Urinary bladder (tissue), 4 donors: ENCODE measurements at places on chromosomes 7 and 10. TPM values are rescaled to one million over a fixed set of nuclear protein-coding genes. Genes with fewer than 3 reads are reported as not detected.

- no peak for DNase-seq
Measured at GRCh38 chr10:67471022-67471421, 225.0 kb downstream of the CTNNA3 start.

- DNase-seq: no peak
Measured at GRCh38 chr7:64544010-64544409, 18.9 kb downstream of the ZNF680 start.

DNA sequence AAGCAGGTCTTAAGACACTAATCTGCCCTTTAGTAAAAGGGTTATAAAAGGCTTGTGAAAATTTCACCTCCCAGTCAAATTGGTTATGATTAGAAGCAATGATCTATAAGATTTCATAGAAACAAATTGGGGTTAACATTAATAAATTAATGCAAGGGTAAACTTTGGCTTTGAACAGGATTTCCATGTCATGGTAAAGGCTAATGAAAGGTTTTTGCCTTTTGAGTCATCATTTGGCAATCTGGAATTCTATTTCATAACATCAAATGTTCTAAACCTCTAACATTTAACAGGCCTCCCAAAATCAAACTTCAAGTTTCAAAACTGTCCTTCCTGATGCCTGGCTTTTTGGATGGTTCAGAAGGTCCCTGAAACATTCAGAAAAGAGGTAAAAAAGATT lies 62.4 kb downstream of the COA1 start:
- no peak for DNase-seq

- no peak for DNase-seq
Measured at GRCh38 chr10:97462309-97462708, 16.3 kb downstream of the ZDHHC16 start.

DNA sequence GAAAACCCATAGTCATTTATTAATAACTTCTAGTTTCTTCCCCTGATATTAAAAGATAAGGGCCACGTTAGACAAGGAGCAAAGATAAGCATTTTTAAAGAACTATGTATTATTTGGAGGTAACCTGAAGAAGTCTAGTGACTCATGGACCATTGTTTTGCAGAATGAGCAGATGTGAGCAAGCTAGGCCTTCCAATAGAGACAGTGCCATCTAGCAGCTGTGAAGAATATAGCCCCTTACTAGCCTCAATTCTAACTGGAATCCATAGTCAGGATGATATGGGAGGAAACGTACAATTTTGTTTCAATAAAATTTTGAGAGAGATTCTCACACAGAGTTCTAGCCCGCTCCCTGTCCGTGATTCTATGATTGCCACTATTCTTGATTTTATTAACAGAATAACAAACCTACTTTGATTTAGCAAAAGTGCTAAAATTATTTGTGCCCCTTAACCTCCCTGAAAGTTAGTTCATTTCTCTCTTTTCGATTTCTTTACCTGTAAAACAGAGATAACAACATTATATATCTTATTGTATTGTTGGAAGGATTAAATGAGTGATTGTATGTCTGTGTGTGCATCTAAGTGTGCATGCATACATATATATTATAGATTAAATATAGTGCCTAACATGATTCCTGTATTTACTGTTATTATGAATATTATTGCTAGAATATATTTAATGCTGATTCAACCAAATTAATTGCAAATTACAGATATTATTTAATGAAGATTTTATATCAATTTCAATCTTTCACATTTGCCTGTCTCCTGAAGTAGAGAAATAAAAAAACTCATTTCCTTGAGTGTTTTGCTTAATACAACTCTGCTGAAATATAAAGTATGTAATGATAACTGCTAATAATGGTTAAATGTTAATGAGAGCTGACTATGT lies 22.7 kb downstream of the FAM237B start:
- no peak for DNase-seq

DNA sequence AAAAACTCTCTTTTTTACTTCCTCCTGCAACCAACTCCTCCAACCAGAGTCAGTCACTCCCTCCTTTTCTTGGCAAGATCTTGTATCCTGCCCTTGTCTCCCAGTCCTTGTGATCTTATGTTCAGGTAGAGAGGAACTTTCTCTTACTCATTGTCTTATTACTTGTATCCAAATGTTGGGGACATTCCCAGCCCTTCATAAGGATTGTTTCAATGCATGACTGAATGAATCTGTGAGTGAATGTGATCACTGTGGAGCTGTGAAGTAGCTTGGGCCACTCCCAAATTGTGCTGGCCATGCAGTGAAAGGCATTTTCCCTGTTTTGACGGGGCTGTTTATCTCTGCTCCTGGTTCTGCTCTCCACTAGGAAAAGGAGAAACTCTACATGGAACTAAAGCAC lies 93.7 kb downstream of the CFAP58 start:
- DNase-seq: no peak

GRCh38 chr7:93620864-93621263 lies 46.3 kb upstream of the CALCR start:
- DNase-seq: no peak

- no peak for DNase-seq
Measured at GRCh38 chr10:87869773-87870551, 6.5 kb downstream of the PTEN start.

DNA sequence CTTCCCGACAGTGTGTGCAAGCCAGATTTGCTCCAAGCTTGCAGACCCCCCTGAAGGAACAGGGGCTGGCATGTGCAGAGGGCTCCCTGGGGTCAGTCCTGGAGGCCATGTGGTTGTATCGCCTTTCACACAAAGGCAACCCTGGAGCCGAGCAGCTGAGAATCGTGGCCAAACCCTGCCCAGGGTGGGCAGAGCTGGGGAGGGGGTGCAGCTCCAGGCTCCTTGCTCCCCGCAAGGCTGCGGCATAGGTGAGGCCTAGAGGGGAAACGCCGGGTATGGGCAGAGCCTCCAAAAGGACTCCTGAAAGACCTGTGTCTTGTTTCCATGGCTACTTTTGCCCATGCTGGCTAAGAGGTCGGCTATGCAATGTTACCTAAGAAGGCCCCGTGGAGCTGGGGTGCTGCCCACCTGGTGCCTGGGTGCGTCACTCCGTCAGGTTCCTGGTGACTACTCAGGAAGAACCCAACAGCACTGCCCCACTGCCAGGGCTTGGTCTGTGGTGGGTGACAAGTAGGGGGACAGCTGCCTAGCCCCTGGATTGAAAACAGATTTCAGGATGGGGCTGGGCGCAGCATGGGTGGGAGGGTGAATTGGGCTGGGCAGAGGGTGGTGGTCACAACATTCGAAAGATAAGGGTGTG lies 171.0 kb upstream of the SHH start:
- no peak for DNase-seq

Gene SRRM3
- 0.58 TPM for total RNA-seq

Gene CTAGE15
- total RNA-seq: 3.5 TPM

Gene NXPH1
- total RNA-seq: 2.0 TPM

Gene ACSL5
- 38.8 TPM for total RNA-seq

Gene SLC26A4
- 1.1 TPM for total RNA-seq

Gene CTAGE4
- 7.8 TPM for total RNA-seq

Gene CRHR2
- 0.16 TPM for total RNA-seq

Gene CNNM1
- total RNA-seq: 1.6 TPM
